Progenitor cell of endocrine pancreas (in vitro differentiated cells): ENCODE measurements at places on chromosomes 3 and 15. TPM values are rescaled to one million over a fixed set of nuclear protein-coding genes. Genes with fewer than 3 reads are reported as not detected.
A peak's percentile ranks its signal among the peaks of the same experiment; 100 is the strongest.

GRCh38 chr3:47954567-47954966 lies 61.6 kb downstream of the MAP4 start:
- DNase-seq = no peak

DNA sequence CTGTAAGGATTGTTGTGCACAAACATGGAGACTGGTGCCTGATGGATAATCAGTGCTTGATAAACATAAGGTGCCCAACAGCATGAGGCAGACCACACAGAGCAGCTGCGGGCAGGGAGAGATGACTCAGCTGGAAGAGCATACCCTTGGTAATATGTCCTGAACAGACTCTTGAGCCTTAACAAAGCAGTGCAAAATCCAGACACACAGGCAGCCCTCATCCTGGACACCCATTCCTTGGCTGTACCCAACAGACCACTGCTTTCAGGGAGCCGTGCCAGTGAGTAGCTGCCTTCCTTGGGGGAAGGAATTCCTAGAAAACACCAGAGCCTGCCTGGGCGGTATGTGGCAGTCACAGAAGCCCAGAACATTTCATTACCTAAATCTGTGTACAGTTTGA lies 156.2 kb downstream of the CLSTN2 start:
- DNase-seq = no peak

GRCh38 chr3:47261301-47261700 lies 21.3 kb downstream of the KIF9 start:
- DNase-seq = no peak

DNA sequence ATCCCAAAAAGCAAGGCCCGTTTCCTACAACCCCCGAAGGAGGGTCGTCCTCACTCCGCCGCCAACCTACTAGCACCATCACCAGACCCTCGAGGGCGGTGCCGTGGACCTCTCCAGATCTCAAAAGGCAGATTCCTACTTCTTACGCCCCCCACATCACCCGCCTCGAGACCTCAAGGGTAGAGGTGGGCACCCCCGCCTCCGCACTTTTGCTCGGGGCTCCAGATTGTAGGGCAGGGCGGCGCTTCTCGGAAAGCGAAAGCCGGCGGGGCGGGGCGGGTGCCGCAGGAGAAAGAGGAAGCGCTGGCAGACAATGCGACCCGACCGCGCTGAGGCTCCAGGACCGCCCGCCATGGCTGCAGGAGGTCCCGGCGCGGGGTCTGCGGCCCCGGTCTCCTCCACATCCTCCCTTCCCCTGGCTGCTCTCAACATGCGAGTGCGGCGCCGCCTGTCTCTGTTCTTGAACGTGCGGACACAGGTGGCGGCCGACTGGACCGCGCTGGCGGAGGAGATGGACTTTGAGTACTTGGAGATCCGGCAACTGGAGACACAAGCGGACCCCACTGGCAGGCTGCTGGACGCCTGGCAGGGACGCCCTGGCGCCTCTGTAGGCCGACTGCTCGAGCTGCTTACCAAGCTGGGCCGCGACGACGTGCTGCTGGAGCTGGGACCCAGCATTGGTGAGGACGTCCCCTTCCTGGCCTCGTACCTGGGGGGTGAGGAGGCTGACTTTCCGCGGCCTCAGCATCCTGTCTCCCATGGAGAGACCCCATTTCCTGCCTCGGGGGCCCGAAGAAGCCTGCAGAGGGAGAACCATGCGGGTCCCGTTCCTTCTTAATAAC lies at the start of gene MYD88:
Gene MYD88 (plus strand): TSS at position 313 of the 842 bp plus-strand sequence. CDS start 40 bp downstream, at position 353.
- peak; percentile 43 for DNase-seq

Gene LINGO1
- 35.1 and 41.3 TPM in 2 replicates for total RNA-seq

Gene CLDN18
- total RNA-seq = 19.5 and 22.2 TPM in 2 replicates

GRCh38 chr3:14397940-14398796 lies 4.2 kb upstream of the SLC6A6 start:
- no peak for DNase-seq

DNA sequence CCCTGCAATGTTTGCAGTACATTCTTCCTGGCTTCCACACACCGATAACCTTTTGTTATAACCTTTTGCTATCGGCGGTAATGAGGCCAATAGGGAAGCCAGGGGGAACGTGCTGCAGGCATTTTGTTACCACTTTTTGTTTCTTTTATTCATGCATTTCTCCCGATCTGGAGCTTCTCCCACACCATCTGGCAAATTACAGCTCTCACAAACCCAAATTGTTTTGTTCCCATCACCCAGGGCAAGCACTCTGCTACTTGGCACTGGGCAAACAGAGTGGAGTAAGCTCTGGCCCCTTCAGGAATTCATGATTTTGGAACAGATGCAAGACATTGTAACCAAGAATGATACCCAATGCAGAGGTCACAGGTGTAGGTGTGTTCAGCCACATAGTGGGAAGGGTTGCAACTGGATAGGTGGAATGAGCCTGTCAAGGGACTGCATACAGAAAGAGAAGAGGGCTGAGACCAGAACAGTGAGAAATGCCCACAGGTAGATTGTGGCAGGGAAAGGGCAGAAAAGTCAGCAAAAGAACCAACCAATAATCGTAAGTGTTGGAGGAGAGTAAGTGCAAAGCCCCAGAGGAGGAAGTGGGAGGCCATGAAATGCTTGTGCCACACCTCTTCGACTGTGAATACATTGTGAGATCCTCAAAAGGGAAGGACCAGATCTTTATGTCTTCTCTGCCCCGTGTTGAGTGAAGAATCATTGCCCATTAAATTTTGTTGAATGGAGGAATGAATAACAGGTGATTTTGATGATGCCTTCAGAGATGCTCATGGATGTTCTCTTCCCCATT lies 45.8 kb downstream of the PARP15 start:
- no peak for DNase-seq

DNA sequence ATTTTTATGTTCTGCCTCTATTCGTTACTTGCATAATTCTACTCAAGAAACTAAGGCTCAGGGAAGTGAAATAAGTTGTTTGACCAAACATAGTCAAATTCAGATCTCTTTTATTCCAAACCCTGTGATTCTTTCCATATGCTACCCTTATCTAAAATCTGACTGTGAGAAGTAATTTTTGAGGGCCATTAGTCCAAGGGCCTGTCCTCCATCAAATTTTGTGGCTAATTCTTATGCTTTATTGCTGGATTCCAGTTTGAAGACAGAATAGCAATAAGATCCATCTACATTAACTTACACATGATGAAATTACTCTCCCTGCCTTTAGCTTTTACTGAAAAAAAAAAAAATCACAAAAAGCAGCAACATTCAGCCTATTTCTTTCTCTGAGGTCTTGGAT lies 74.0 kb downstream of the ZIC1 start:
- DNase-seq = no peak

Gene PROK2
- not detected in 2 replicates for total RNA-seq

Gene C3orf20
- 0.13 and 0.19 TPM in 2 replicates for total RNA-seq

GRCh38 chr3:10417847-10418246 lies 87.5 kb downstream of the ATP2B2 start:
- DNase-seq = no peak

- DNase-seq = no peak
These were observed 21.4 kb upstream of the SPPL2A start for GRCh38 chr15:50786871-50787270.

Gene P2RY12
- total RNA-seq = not detected in 2 replicates

Gene SCN11A
- total RNA-seq = 1.5 and 1.6 TPM in 2 replicates

- no peak for DNase-seq
These were observed 120.8 kb upstream of the MCTP2 start for GRCh38 chr15:94110476-94111130.

- no peak for DNase-seq
These were observed 86.9 kb upstream of the PRTG start for GRCh38 chr15:55829826-55830225.

GRCh38 chr15:75156326-75157215 lies 45.1 kb upstream of the C15orf39 start:
- no peak for DNase-seq

- DNase-seq = no peak
These were observed 697.5 kb upstream of the CBLB start for GRCh38 chr3:106566277-106566676.

- DNase-seq = no peak
These were observed 1.3 kb downstream of the CTNNB1 start for GRCh38 chr3:41200669-41201021.

DNA sequence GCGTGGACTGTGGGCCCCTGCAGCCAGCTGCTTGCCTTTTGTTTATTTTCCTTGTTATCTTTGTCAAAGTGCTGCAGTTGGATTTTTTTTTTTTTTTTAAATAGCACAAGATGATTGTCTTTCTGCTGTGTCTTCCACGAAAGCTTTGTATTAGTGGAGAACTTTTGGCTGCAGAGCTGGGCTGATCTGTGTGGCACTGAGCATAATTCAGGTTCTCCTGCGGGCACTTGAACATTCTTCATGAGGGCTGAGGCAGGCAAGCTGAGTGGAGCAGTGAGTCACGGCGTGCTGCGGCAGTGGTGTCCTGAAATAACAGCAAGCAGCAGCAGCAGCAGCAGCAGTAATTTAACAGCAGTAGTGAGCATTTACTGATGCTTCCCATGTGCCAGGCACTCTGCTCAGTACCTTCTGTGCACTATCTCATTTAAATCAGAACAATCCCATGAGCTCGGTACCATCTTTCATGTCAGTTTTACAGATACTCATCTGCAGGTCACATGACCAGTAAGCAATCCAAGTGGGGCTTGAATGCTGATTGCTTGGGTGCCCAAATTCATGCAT lies 45.8 kb downstream of the MITF start:
- no peak for DNase-seq

Gene CATSPER2
- total RNA-seq = 7.7 and 10.7 TPM in 2 replicates

DNA sequence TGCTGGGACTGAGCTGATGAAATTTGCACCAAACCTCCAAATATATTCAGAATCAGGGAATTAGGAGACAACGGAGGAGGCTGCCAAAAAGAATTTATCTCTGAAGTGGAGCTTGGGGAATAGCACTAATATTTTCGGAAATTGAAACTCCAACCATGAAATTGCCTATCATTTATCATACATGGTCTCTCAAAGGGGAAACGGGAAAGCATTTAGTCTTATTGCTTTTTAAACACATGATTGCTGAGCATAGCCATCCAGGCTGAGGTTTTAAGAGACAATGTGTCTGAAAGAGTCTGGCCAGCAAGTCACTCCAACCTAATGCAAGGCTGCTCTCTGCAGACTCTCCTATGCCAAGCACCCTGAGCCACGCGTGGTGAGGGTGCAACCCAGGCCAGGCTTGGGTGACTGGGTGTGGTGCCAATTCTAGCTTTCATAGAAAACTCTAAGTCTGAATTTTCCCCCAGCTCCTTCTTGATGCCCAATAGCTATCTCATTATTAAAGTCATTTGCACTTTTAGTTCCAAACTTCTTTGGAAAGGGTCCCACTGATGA lies 200.2 kb downstream of the RPLP1 start:
- no peak for DNase-seq

- DNase-seq = no peak
These were observed 104.2 kb downstream of the ITPR1 start for GRCh38 chr3:4597208-4597985.

DNA sequence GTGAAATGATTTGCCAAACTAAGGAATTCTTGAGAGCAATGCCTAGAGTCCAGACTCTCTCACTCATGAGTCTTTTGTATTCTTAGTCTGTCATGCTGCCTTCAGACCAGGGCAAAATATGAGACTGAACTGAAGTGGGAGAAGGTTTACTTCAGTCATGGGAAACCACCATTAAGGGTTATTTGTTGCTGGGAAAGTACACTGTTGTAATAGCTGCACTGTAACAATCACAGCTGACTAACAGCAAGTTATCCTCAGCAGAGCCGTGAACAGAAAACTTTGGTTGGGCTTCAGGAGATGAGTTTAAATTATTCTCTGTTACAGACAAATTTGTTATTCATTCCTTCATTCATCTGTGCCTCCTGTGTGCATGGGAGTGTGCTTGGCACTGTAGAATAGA lies 258.5 kb downstream of the ROBO2 start:
- no peak for DNase-seq

Gene GRAMD1C
- total RNA-seq = 1.7 and 2.4 TPM in 2 replicates

DNA sequence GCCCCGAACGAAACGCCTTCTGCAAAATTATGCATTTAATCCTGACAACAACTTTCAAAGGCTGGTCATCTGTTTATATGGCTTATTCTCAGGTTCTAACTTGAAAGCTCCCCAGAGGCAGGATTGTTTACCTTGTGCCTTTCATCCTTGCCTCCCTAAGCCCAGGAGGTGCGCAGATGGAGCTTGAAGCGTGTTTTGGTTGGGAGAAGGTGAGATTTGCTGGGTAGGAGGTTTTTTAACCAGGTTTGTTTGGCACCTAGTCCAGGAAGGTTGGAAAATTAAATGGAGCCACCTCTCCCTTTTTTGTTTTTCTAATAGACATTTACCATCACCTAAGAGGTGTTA lies 675 bp downstream of the TSEN2 start:
- no peak for DNase-seq

Gene TTLL13
- total RNA-seq = 0.69 TPM in 1 of 2 replicates, not detected in the other

Gene PLXND1
- 17.6 and 18.0 TPM in 2 replicates for total RNA-seq

GRCh38 chr15:75718328-75718727 lies 5.7 kb upstream of the CSPG4 start:
- no peak for DNase-seq

Gene SH3GL3
- total RNA-seq = 1.1 and 1.2 TPM in 2 replicates

Gene TMCO5A
- total RNA-seq = not detected in 2 replicates

DNA sequence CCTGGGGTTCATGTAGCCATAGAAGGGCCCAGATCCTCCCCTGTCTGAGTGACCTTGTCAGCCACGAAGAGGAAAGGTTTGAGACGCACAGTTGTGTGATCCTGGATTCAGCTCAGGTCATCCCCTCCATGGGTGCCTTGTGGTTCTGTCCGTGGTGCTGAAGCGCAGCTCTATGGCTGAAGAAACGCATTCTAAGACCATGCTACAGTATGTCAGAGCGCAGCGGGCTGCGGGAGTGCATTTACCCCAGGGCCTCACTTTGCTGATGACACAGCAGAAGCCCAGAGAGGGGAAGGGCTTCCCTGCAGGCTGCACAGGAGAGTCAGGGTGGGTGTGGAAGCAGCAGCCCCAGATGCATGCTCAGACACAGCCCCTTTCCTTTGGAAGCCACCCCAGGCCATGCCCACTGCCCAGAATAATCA lies 68.8 kb upstream of the IQSEC1 start:
- peak; percentile 69 for DNase-seq

Gene BFSP2
- not detected in 2 replicates for total RNA-seq

- no peak for DNase-seq
These were observed 396.5 kb upstream of the GBE1 start for GRCh38 chr3:82157952-82158351.

DNA sequence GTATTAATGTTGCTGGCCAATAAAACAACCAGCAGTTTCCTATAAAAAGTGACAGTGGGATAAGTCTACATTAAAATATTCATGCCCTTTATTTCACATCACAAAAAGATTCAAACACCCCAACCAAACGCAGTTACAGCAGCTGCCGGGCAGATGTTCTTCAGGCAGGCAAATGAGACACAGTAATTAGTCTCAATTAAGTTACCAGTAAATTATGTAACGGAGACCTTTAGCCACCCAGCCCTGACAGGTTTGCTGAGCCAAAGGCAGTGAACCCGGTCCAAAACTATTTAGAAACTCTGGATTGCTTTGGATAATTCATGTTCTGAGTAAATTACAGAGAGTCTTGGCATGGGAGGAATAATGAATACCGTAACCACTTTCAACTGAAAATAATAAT lies 289.2 kb upstream of the LYSMD4 start:
- no peak for DNase-seq

Gene TM4SF18
- 0.36 TPM in 1 of 2 replicates, not detected in the other for total RNA-seq

DNA sequence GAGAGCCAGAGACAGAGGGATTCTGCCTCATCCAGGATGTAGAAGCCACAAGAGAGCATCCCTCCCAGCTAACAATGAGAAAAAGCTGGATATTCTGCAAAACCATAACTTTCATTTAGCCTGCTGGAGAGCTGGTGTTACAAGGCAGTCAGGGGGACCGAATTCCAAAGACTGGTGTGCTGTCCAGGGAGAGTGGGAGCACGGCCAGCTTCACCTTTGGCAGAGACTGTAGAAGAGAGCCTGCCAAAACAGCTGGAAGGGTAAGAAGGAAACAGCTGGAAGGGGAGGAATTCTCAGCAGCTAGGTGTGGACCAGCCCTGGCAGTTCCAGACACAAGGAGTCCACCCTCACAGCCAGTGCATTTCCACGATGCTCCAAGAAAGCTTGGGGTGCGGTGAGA lies 109.9 kb upstream of the LINGO1 start:
- DNase-seq = no peak
